ENCODE measurements at places on chromosomes 2 and 18.

DNA sequence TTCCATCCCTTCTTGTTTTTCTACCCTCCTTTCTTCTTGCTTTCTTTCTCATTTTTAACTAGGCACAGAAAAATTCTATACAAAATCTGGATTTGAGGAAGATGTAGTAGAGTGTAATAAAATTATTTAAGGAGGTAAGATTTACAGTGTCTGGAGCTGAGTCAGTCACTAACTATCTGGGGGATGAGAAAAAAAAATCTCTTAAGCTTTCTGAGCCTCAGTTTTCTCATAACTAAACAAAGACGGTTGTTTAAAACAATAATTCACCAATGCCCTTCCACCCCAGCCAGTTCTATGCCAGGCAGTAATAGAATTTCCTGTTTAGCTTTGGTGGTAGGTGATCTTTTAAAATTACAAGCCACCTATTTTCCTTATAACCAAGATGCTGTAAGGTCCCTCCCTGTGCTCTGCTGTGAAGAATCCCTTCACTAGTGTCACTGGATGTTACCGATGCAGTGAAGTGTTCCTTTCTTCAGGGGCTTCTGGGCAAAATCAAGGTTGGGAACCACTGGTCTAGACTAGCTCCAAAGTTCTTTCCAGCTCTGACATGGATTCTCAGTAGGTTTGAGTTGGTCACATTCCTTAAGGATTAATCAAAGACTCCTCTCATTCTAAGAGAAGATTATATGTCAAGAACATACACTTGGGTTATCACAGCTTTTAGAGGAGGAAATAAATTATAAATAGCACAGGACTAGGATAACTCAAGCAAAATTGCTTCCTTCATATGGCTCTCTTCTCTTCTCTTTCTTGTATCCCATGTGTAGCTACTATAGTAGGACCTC is 289.0 kb downstream of the CDH2 start:
- DNase-seq, result no peak

GRCh38 chr2:43040084-43040854 is 186.1 kb downstream of the ZFP36L2 start:
- DNase-seq, result no peak

DNA sequence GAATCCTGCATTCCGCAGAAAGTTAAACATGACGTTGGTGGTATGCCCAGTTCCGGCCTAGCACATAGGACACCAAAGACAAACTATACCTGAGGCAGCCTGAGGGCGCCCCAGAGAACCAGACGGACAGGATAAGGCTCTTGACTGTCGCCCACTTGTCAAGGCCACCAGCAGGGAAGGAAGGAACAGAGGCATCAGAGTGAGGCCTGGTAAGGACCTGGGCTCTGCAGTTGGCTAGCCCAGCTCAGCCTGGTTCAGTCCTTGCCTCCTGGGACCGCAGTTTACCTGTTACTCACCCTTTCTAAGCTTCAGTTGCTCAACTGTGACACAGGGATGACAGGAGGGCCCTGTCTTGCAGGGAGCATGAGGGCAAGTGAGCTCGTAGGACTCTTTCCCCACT is 82.1 kb downstream of the ACTR2 start:
- no peak for DNase-seq

DNA sequence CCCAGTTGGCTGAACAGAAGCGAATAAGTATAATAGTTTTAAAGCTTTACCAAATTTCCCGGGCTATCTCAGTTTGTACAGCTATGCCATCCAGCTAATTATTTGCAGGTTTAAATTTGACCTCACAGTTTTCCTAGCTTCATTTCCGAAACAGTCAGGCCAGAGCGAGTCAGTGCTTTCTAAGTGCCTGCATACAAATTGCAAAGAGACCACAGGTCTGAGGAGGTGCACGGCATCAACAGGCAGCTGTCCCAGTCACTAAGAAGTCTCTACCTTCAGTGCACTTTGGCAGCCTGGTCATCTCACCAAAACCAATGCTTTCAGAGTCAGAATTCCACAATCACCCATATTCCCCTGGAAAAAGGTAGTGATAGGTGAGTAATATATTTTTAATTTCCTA is 51.9 kb downstream of the LAMA1 start:
- no peak for DNase-seq

GRCh38 chr18:33580546-33580945 is 2.5 kb downstream of the ASXL3 start:
- no peak for DNase-seq

DNA sequence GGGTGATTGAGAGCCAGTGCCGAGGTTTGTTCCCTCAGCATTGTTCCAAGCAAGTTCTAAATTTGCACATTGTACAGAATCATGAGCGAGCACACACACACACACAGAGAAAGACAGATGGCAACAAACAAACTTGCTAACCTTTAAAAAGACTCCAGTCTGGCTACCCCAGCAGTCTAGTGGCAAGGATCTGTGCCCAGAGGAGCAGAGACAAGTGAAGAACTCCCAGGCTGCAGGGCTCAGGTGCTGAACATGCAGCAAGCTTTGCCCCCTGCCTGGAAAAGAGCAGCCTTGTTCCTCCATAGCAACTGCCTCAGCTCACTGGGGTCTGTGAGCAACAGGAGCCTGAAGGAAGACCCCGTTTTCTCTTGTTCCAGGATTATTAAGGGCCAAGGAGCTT is 169.2 kb upstream of the CCDC68 start:
- DNase-seq, result no peak

DNA sequence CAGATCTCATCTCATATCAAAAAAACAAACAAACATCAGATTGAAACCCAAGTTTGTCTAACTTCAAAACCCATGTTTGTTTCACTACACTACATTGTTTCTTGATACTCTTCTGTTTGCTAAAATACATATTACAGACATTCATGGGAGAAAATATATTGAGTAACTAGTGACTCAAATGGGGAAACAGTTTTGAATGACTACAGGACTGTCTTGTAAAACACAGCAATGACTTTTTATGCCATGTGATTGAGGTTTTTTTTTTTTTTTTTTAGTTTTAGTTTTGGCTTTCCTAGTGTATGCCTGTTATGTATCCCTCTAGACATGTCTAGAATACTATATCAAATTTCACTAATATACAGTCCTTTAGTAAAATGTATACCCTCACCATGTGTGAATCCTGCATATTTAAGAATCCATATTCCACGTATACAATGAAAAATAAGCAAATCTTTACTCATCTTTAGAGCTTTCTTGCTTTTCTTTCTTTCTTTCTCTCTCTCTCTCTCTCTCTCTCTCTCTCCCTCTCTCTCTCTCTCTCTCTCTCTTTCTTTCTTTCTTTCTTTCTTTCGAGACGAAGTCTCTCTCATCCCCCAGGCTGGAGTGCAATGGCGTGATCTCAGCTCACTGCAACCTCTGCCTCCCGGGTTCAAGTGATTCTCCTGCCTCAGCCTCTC is 46.6 kb upstream of the SERTAD2 start:
- no peak for DNase-seq

- no peak for DNase-seq
Observed at GRCh38 chr2:213751446-213751845, 467.2 kb downstream of the SPAG16 start.

DNA sequence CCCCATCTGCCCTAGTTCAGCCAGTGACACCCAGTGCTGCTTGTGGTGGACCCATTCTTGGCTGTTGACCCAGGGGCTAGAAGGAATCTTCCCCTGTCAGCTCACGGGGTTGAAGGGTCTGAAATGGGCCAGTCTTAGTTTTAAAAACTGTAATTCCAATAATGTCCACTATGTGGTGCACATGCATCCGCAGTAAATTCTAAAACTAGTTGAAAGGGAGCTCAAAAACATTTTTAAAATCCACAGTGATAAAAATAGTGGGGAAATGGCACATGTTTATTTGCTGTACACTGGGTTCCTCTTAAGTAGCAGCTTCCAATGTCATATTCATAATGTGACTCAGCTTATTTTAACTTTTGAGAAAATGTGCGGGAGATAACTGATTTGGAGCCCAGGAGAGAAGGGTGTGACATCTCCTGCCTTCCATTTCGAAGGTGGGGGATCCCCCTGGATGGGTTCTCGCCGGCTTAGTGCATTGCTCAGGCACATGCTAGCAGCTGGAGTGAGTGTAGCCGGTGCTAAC is 32.8 kb downstream of the GRHL1 start:
- no peak for DNase-seq

GRCh38 chr2:240597054-240597418 is 10.5 kb downstream of the CAPN10 start:
- no peak for DNase-seq

DNA sequence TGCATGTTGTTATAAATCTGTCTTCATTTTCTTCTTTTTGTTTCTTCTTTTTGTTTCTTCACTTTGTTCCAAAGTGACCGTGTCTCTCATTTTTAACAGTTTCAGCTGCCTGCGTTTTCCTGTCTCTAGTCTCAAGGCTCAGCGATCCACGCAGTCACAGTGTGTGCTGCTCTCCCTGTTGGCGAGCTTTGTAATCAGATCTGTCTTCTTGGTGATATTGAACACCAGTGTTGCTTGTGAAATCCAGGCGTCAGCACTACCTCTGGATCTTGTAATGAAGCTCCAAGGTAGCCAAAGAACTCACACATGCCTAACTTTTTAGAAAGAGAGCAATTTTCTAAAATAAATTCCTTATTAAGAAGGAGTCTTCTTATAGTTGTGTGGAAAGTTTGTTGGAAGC is 13.2 kb downstream of the SNTG2 start:
- DNase-seq, result no peak

DNA sequence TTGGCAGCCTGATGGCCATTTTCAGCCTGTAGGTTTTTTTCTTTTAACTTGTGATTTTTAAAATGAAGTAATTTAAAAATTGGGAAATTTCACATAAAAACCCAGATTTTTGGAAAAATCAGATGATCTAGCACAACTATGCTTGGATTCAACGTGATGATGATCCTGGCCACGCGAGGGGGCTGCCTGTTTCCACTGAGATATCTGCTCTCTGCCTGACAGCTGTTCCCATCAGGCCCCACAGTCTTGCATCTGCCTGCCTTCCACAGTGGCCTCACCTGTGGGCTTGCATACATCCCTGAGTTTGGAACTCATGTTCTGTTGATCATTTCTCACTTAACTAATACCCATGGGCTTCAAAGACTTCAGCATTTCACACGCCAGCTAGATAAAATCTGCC is 92.1 kb upstream of the FZD5 start:
- no peak for DNase-seq

GRCh38 chr2:96261328-96262003 is 4.3 kb downstream of the TMEM127 start:
- DNase-seq, result no peak

- no peak for DNase-seq
Observed at GRCh38 chr18:25187521-25188192, 164.3 kb downstream of the ZNF521 start.

GRCh38 chr18:46793565-46793964 is 36.7 kb upstream of the ST8SIA5 start:
- no peak for DNase-seq

- DNase-seq, result no peak
Observed at GRCh38 chr2:171521361-171522051, 768 bp upstream of the CYBRD1 start.

Measured in left renal pelvis (tissue), 4 donors.